Esophagus squamous epithelium (tissue), 5 donors: ENCODE measurements at places on chromosomes 12 and 14.

- H3K36me3 ChIP-seq = no peaks in the 10 kb centered on the region
- H3K27ac ChIP-seq = no peak overlapping the region
- H3K4me3 ChIP-seq = no peak overlapping the region
- no peak for DNase-seq
- no peaks in the 10 kb centered on the region for H3K4me1 ChIP-seq
- no peaks in the 10 kb centered on the region for H3K27me3 ChIP-seq
These were observed 9.8 kb upstream of the IFNG start for GRCh38 chr12:68169213-68169889.

- no peak overlapping the region for H3K4me3 ChIP-seq
- no peaks in the 10 kb centered on the region for H3K4me1 ChIP-seq
- no peaks in the 10 kb centered on the region for H3K27me3 ChIP-seq
- no peaks in the 10 kb centered on the region for H3K36me3 ChIP-seq
- no peak for DNase-seq
These were observed 13.5 kb downstream of the KRT85 start for GRCh38 chr12:52353766-52354165.

- no peaks in the 10 kb centered on the region for H3K36me3 ChIP-seq
- peaks cover 74% of the 10 kb centered on the region for H3K4me1 ChIP-seq
- no peak for DNase-seq
- H3K4me3 ChIP-seq = no peak overlapping the region
These were observed 474.9 kb downstream of the ATP23 start for GRCh38 chr12:58416236-58416635.

DNA sequence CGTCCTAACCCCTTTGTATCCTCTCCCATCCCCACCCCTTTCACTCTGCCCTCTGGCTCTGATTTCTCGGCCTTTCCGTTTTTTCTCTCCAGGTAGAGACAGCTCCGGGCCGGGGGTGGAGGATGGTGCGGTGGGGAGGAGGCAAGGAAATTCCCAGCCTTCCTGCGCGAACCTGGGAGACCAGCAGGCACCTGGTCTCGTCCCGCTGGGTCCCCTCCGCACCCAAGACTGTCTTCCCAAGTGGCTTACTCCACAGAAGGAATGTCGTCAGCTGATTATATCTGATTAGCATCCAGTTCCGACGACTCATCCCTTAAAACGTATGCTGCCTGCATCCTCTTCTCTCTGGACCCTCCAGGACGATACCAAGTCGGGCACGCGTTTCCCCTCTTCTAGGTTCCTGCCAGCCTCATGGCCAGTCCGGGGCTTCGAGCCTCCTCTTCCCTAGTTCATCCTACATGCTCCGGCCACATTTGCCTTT lies 42.2 kb upstream of the CAPRIN2 start:
- H3K4me3 ChIP-seq = peak overlapping the region; percentile 76
- DNase-seq = no peak
- peaks cover 22% of the 10 kb centered on the region for H3K4me1 ChIP-seq
- H3K36me3 ChIP-seq = no peaks in the 10 kb centered on the region
- H3K27ac ChIP-seq = no peak overlapping the region

GRCh38 chr12:132525833-132526455 lies 36.0 kb downstream of the FBRSL1 start:
- H3K36me3 ChIP-seq = no peaks in the 10 kb centered on the region
- no peak for DNase-seq
- H3K4me3 ChIP-seq = no peak overlapping the region
- no peaks in the 10 kb centered on the region for H3K27me3 ChIP-seq

DNA sequence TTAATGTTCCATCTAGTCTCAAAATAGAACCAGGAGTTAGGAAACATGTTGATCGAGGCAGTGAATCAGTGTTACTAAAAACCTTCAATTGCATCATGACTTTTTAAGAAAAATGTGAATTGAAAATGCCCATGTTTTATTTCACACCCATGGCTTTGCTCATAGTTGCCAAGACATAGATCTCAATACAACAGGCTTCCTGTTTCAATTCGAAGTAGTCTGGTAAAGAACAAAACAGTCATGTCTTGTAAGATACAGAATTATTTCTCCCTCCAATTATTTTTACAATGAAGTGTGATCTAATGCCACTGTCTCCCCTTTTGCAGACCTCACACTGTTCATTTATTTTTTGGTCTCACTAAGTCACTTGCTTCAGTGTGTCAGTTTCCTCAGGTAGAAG lies 44.6 kb upstream of the FAR2 start:
- no peaks in the 10 kb centered on the region for H3K27me3 ChIP-seq
- H3K36me3 ChIP-seq = no peaks in the 10 kb centered on the region
- H3K4me3 ChIP-seq = no peak overlapping the region

DNA sequence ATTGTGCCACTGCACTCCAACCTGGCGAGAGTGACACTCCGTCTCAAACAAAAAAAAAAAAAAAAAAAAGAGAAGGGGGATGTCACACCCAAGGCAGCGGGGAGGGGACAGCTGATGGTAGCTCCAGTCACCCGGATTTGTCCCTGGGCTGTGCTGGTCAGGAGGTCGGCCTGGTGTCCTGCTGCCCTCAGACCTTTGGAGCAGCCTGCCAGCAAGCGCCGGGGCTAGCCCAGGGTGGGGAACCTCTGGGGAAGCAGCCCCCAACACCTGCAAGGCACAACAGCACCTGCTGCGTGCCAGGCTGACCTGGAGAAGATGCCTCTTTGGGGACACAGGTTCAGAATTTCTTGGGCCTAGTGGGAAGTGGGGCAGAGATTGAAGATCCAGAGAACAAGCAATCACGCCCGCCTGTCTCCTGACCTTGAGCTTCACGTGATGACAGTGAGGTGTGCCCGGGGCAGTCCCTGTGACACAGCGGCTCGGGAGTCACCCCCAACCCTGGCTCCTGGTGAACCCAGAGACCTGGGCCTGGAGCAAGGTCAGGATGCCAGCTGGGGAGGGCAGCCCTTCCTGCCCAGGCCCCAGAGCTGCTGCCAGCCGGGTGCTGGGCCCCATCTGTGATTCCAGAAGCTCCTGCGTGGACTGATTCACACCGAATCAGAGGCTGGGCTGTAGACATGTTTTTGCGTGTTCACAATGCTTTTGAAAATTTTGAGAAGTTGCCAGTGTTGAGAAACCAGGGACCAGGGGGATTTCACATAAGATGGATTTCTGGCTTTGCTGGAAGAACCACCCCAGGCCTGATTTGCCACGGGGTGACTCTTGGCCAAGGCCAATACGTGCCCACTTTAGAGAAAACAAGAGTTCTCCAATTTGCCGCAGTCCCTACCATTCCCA lies 66.4 kb downstream of the RFLNA start:
- no peak for DNase-seq
- H3K36me3 ChIP-seq = peaks cover 12% of the 10 kb centered on the region
- peaks cover 78% of the 10 kb centered on the region for H3K4me1 ChIP-seq
- no peak overlapping the region for H3K4me3 ChIP-seq
- H3K27me3 ChIP-seq = no peaks in the 10 kb centered on the region
- peak overlapping the region; percentile 19 for H3K27ac ChIP-seq

GRCh38 chr14:58501214-58501816 lies 73.8 kb downstream of the KIAA0586 start:
- peaks cover 3% of the 10 kb centered on the region for H3K36me3 ChIP-seq
- no peak overlapping the region for H3K27ac ChIP-seq
- no peaks in the 10 kb centered on the region for H3K4me1 ChIP-seq
- no peak overlapping the region for H3K4me3 ChIP-seq
- DNase-seq = no peak

DNA sequence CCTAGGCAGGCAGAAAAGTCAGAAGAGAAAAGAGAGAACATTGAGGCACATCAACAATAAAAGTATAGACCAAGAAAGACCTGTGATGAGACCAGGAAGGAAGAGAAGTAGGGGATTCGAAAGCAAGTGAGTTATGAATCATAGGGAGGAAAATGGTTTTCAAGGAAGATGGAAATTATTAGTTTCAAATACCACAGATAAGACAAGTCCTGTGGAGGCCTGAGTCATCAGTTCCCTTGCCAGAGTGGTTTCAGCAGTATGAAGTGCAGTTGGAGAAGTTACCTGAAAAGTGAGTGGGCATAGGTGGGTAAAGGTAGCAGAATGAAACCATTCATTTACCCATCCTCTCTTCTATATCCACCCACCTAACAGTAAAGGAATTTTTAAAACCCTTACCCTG lies 25.2 kb upstream of the TSPAN8 start:
- no peaks in the 10 kb centered on the region for H3K4me1 ChIP-seq
- DNase-seq = no peak
- no peak overlapping the region for H3K27ac ChIP-seq
- no peaks in the 10 kb centered on the region for H3K27me3 ChIP-seq
- H3K36me3 ChIP-seq = no peaks in the 10 kb centered on the region

DNA sequence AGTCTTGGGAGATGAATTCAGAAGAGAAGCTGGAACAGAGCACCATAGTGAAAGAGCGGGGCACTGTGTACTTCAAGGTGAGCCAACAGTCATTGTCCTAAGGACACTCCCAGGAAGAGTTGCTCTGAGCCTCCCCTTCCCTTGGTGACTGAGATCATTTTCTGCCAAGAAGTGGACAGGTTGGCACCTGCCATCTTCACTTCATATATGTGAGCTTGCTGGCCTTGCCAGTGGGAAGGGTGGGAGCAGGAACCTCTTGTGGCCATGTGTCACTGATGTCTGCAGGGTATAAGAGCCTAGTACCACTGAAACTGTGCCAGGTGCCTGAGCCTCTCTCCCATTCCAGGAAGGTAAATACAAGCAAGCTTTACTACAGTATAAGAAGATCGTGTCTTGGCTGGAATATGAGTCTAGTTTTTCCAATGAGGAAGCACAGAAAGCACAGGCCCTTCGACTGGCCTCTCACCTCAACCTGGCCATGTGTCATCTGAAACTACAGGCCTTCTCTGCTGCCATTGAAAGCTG lies 5.3 kb downstream of the FKBP4 start:
- no peaks in the 10 kb centered on the region for H3K27me3 ChIP-seq
- peaks cover 70% of the 10 kb centered on the region for H3K4me1 ChIP-seq
- peak overlapping the region; percentile 78 for H3K27ac ChIP-seq
- H3K36me3 ChIP-seq = peaks cover 57% of the 10 kb centered on the region
- DNase-seq = no peak

- H3K27ac ChIP-seq = peak overlapping the region; percentile 42
- no peaks in the 10 kb centered on the region for H3K36me3 ChIP-seq
- no peak for DNase-seq
- no peaks in the 10 kb centered on the region for H3K4me1 ChIP-seq
These were observed 58.3 kb upstream of the OTOGL start for GRCh38 chr12:80041071-80041470.
